ENCODE measurements at places on chromosomes 16 and 17.

DNA sequence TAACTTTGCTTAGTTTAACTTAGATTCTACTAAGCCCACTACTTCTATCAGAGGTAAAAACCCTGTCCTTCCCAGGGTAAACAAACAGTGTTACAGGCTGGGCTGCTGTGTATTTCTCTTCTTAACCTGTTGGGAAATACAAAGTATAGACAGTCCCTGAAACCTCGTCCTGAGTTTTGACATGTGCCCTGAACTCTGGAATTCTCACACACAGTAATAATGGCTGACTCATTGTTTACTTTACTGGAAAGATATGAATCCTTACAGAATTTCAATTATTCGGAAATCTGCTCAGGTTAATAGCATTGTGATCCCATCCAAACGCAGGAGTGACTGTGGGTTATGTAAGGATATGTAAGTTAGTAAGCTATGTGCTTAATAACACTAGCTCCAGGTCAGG, 199.1 kb downstream of the TMEM114 start:
- no peaks in the 10 kb centered on the region for H3K4me1 ChIP-seq
- no peaks in the 10 kb centered on the region for H3K36me3 ChIP-seq
- DNase-seq = no peak

- no peak overlapping the region for H3K4me3 ChIP-seq
- H3K27ac ChIP-seq = no peak overlapping the region
- H3K4me1 ChIP-seq = no peaks in the 10 kb centered on the region
- no peak for DNase-seq
These were observed 218.7 kb downstream of the SHISA9 start for GRCh38 chr16:13120091-13120490.

GRCh38 chr17:41496803-41497484, 7.2 kb upstream of the KRT36 start:
- H3K27ac ChIP-seq = no peak overlapping the region
- no peaks in the 10 kb centered on the region for H3K36me3 ChIP-seq
- peak; percentile 56 for DNase-seq
- H3K4me3 ChIP-seq = no peak overlapping the region
- peaks cover 11% of the 10 kb centered on the region for H3K4me1 ChIP-seq

- H3K4me1 ChIP-seq = peaks cover 44% of the 10 kb centered on the region
- DNase-seq = no peak
- no peaks in the 10 kb centered on the region for H3K27me3 ChIP-seq
- no peak overlapping the region for H3K27ac ChIP-seq
These were observed 7.9 kb downstream of the PLLP start for GRCh38 chr16:57276596-57276995.

DNA sequence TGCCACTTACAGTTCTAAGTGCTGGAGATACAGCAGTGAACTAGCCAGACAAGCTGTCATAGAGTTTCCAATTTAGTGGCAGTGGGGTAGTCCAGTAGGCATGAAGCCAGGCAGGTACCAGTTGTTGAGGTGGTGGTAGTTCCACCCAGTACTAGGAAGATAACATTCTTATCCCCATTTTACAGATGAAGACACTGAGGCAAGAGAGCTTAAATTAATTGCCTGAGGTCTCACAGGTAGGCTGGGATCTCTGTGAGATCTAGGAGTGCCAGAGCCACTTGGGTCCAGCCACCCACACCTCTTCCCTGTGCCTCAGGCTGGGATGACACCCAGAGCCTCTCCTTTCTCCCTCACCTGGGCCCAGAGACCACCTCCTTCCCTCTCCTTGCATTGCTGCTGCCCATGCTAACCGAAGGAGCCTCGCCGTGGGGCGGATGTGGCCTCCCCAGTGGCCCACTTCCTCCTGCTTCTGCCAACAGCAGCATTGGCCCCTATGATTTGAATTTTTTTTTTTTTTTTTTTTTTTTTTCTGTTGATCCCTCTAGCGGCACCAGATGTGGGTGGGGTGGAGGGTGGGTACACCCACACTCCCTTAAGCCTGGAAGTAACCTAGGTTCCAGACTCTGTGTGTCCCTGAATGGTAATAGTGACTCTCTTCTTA, 114.0 kb downstream of the PRKCB start:
- H3K27me3 ChIP-seq = no peaks in the 10 kb centered on the region
- peak overlapping the region; percentile 34 for H3K4me3 ChIP-seq
- H3K27ac ChIP-seq = peak overlapping the region; percentile 69
- H3K36me3 ChIP-seq = no peaks in the 10 kb centered on the region

- DNase-seq = peak; percentile 50
- peak overlapping the region; percentile 61 for H3K27ac ChIP-seq
- no peaks in the 10 kb centered on the region for H3K27me3 ChIP-seq
These were observed 42.6 kb downstream of the CPNE2 start for GRCh38 chr16:57134982-57135381.

DNA sequence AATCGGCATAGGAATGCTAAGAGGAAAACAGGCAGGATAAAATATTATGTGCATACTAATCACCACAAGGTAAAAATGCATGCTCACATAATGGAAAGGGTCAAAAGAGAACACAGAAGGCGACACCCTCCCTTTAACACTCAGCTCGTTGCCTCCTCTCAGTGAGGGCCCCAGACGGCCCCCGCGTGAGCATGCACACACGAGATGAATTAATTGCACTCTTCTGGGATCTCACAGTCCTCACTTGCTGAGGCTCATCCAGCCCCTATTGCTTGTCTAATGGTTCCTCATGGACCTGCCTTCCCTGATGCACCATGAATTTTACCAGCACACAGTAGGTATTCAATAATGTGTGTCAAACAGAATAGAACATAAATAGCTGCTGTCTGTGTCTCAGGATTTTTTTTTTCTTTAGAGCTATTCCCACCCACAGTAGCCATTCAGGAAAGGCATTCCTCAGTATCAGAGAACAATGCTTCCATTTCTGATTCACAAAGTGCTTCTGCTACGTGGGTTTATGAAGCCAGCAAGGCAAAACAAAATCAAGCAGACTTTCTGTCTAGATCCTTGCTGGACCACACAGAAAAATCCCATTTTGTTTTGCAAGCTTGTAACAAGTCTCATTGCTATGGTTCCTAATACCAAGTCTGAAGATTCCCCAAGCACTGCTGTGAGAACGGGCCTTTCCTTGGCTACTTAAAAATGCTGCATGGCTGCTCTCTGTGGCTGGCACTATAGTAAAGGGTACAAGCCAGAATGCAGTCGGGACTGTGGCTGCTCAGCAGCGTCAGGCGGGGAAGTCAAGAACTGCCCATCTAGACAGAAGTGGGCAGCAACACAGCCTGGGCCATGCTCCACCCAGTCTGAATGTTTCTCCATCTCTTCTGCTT, 43.6 kb downstream of the TOM1L2 start:
- no peak for DNase-seq
- H3K4me3 ChIP-seq = no peak overlapping the region
- no peaks in the 10 kb centered on the region for H3K36me3 ChIP-seq
- no peak overlapping the region for H3K27ac ChIP-seq

- no peaks in the 10 kb centered on the region for H3K36me3 ChIP-seq
- H3K27me3 ChIP-seq = no peaks in the 10 kb centered on the region
- peak overlapping the region; percentile 60 for H3K27ac ChIP-seq
- DNase-seq = no peak
- peaks cover 93% of the 10 kb centered on the region for H3K4me1 ChIP-seq
- H3K4me3 ChIP-seq = no peak overlapping the region
These were observed 128.4 kb downstream of the ANKRD11 start for GRCh38 chr16:89361751-89362539.

DNA sequence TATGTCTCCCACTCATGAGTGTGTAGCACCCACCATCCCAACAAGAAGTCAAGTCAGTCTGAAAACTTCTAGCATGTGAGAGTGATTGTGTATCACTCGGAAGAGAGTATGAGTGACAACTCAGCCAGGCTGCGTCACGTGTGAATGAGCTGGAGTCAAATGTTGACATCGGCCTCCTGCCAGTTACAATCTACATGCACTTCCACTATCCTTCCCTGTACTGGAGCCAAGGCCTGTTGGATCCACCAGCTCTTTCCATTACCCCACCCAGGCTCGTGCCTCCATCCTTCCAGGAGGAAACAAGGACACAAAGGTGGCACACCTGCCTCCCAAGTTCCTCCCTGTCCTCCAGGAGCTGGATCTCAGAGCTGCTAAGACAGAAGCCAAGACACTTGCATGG, 64.5 kb downstream of the ASIC2 start:
- no peaks in the 10 kb centered on the region for H3K36me3 ChIP-seq
- no peak overlapping the region for H3K27ac ChIP-seq
- no peaks in the 10 kb centered on the region for H3K27me3 ChIP-seq
- no peak for DNase-seq

- no peaks in the 10 kb centered on the region for H3K4me1 ChIP-seq
- H3K4me3 ChIP-seq = no peak overlapping the region
- DNase-seq = no peak
- no peaks in the 10 kb centered on the region for H3K27me3 ChIP-seq
- no peaks in the 10 kb centered on the region for H3K36me3 ChIP-seq
These were observed 10.1 kb downstream of the TMEM238L start for GRCh38 chr17:10793816-10794215.

DNA sequence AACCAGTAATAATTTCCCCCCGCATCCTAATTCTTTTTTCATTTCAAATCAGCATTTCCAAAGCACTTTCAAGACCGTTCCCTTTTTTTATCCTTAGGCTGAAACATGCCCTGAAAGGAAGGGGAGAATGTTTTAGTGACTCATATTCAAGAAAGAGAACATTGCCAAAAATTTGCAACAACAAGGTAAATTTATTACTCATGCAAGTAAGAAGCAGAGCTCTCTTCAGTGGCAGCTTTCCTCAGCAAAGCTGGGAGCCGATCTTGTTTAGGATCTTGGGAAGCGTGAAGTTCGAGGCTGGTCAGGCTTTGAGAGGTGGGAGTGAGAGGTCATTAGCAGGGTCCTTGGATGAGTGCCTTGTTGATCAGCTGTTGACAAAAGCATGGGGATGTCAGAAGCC, 129.5 kb downstream of the PRKCA start:
- DNase-seq = no peak
- H3K27me3 ChIP-seq = no peaks in the 10 kb centered on the region
- no peak overlapping the region for H3K4me3 ChIP-seq
- H3K4me1 ChIP-seq = peaks cover 44% of the 10 kb centered on the region
- no peaks in the 10 kb centered on the region for H3K36me3 ChIP-seq

- no peaks in the 10 kb centered on the region for H3K27me3 ChIP-seq
These were observed 40.3 kb downstream of the CBFA2T3 start for GRCh38 chr16:88936556-88937205.

DNA sequence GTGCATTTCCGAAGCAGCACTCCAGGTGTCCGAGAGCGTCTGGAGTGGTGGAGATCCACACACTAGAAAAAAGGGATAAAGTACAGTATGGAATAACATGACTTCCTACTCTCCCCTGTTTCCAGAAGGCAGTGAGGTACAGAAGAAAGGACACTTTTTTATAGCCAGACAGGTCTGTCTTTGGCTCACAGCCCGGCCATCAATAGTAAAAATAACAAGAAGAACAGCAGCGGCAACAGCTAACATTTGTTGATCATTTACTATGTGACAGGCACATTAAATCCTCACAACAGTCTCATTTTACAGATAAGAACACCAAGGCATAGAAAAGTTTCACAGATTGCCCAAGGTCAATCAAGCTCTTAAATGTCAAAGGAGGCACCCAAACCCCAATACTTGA, 16.2 kb downstream of the DYNLRB2 start:
- H3K27me3 ChIP-seq = no peaks in the 10 kb centered on the region
- no peak for DNase-seq
- no peaks in the 10 kb centered on the region for H3K36me3 ChIP-seq
- H3K4me3 ChIP-seq = no peak overlapping the region
- H3K4me1 ChIP-seq = peaks cover 6% of the 10 kb centered on the region
- H3K27ac ChIP-seq = no peak overlapping the region

- peaks cover 5% of the 10 kb centered on the region for H3K4me1 ChIP-seq
- no peak for DNase-seq
- no peak overlapping the region for H3K27ac ChIP-seq
- no peaks in the 10 kb centered on the region for H3K27me3 ChIP-seq
- no peak overlapping the region for H3K4me3 ChIP-seq
These were observed 52.9 kb downstream of the RMI2 start for GRCh38 chr16:11398136-11398535.

DNA sequence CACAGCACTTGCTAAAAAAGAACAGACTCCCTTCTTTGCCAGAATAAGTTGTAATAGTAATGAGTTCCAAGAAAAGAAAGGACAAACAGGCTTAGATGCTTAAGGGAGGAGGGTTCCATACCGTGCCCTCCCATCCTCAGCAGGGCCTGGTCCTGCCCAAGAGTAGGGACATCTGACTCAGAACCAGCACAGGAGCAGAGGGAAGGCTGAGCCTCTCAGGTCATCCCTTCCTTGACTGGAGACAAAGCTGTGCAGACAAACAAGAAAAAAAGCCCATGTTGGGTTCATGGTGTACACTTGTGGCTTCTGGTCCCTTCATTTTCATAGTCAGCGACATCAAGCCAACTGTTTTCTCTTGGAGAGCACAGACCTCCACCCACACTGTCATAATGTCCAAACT, 44.2 kb upstream of the NDRG4 start:
- no peaks in the 10 kb centered on the region for H3K27me3 ChIP-seq
- H3K27ac ChIP-seq = no peak overlapping the region
- no peaks in the 10 kb centered on the region for H3K4me1 ChIP-seq
- DNase-seq = no peak
- no peaks in the 10 kb centered on the region for H3K36me3 ChIP-seq

Data from CD4-positive, alpha-beta memory T cell (primary cell).